ENCODE measurements at places on chromosomes 7 and 10.

DNA sequence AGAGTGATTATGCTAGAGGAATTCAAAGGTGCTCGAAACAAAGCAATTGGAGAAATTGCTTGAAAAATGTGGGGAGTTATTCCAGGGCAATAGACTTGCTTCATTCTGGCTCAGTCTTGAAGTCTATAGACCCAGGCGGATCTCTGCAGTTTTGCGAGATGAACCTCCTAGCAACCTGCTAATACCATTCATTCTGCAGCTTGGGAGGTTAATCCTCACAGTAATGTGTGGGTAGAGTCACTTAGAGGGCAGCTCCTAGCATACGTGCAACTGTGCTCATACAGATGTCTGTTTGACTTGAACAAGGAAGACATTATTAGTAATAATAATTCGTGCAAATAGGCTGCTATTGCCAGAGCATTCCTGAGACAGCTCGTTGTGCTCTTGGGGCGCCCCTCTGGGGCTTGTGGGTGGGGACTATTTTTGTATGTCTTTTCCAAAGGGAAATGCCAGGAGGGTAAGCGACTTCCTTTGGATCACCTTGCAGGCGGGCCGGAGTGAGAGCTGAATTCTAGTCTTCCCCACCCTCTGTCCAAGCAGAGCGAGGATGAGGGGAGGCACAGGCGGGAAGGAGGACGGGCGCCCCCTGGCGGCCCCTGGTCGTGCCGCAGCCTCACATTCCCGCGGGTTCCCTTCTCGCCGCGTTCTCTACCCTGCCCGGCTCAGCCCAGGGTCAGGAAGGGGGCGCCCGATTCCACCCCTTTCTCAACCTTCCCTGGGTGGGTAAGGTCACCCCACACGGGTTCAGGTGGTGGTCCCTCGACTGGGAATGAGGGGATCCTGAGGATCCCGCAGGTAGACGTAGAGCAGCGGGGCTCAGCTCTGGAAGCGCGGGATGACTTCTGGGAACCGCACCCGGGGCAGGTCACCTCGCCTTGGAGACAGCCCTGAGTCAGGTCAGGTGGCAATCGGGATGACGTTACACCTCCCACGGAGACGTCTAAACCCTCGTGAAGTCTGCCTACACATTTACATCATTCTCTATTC is 241.5 kb downstream of the PHTF2 start:
- DNase-seq = no peak

- no peak for DNase-seq
Observed at GRCh38 chr7:33814400-33814799, 90.9 kb upstream of the BMPER start.

GRCh38 chr10:124997306-124997705 is 55.4 kb downstream of the ZRANB1 start:
- no peak for DNase-seq

DNA sequence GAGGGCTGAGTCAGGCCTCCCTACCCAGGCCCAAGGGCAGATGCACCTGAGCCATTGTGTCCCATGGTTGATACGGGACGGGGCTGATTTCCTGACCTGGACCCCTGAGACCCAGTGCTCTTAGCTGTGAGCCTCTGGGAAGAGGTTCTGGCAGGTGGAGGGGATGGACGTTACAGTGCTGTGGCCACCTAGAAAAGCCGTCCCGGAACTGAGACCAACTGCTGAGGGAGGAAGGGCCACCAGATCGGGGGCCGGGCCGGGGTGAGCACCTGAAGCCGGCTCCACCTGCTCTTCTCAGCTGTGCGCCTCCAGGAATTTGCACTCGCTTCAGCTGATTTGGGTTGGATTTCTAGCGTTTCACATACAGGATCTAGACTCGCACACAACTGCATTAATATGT is 35.4 kb downstream of the CHST12 start:
- no peak for DNase-seq

- no peak for DNase-seq
Observed at GRCh38 chr7:156897673-156898072, 4.7 kb upstream of the LMBR1 start.

Data from NCI-H2081 (cell line).